ENCODE measurements at places on chromosomes 2 and 18.
A peak's percentile ranks its signal among the peaks of the same experiment; 100 is the strongest.

- DNase-seq: no peak
Measured at GRCh38 chr18:25189391-25190185, 162.4 kb downstream of the ZNF521 start.

- no peak for DNase-seq
Measured at GRCh38 chr2:173059971-173060461, 15.6 kb upstream of the MAP3K20 start.

DNA sequence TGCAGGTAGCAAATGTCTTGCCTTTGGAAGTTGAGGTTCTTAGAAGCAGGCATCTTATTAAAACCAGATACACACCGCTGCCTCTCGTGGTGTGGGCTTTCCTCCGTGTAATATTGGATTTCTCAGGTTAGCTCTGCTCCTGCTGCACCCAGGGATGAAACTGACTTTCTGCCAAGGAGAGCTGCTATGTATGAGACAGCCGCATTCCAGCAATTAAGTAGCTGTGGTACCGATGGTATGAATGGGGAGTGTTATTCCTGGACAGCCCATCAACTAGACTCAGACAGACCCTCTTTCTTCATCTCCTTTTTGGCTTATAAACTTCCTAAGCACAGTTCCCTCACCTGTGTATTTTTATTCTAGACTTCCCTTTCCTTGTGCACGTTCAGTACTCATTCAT is 6.8 kb upstream of the EHD3 start:
- DNase-seq: no peak

GRCh38 chr2:206983161-206983859 is 44.0 kb downstream of the CPO start:
- DNase-seq: no peak

DNA sequence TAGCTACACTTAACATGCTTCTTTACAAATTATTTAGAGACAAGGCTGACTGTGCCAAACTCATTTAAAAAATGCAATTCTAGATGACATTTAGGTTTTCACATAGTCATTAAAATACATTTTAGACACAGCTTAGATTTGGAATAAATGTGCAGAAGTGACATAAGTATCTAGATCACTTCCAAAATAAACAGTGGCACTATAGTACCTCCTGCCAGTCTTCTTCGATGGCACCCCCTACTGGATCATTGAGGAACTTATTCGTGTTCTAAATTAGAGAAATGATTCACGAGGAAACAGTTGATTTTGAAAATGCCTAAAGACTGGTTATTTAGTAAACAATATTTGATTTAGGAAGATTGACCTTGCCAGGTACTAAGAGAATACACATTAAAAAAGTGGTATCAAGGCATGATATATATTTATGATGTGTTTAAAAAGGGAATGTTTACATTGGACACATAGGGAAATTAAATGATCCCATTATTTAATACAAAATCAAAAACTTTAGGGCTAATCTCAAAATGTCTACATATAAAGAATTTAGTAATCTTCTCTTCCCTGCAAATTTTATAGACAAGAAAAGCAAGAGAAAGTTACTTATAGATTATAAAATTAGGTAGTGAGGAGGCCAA is 323.9 kb downstream of the XIRP2 start:
- peak; percentile 54 for DNase-seq

GRCh38 chr2:211159972-211160371 is 603.6 kb downstream of the CPS1 start:
- no peak for DNase-seq

GRCh38 chr2:35790292-35790691 is 565.3 kb upstream of the CRIM1 start:
- DNase-seq: no peak

DNA sequence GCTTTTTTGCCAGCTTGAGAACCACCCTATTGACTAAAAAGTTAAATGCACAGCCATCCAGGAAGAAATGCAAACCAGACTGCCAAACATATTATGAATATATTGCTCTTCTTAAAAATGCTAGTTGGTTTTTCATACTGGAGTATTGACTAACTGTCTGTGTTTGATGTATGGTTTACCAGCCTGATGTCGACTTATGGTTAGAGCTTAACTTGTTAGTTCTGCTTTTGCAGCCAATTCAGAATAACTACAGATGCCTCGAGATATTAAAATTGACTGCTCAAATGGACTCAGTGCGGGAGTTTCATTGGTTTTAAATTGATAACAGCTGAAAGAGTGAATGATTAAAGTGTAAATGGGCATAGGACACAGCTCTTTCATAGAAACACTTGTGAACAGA is 369.8 kb downstream of the ARHGAP15 start:
- DNase-seq: no peak

DNA sequence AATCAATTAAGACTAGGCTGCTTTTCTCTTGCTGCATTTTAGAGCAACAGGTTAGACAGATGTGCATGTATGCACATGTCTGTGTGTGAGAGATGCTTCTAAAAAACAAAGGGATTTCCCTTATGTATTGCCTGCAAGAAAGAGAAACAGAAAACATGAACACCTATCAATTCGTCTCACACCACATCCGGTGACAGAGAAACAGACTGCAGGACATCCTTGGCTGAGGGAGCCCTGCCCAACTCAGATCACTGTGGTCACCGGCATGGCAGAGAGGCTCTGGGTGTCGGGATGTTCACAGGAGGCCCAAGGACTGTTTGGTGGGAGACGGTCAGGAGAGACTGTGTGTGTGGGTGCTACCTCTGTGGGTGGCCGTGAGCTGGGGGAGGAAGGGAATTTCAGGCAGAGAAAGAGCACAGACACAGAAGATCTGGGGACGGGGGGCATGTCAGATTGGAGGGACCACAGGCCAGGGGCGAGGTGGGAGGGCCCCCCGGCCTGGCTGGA is 24.9 kb downstream of the FHL2 start:
- no peak for DNase-seq

DNA sequence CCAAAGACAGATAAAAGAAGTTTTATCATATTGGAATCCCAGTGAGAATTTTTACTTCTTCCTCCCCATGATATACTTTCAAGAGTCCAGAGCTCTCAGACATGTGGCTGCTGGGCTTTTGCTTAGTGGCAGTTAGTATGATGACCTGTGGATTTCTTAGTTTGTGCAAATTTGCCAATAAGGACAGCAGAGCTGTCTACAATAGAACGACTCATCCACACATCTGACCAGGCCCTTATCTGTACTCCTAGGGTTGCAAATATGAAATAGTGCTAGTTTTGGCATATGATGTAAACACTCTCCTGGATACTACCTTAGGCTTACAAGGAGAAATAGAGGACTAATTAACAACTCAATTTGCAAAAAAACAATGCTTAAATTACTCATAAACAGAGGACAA is 758.4 kb upstream of the TMEFF2 start:
- DNase-seq: no peak

GRCh38 chr2:62467475-62468321 is 38.3 kb downstream of the TMEM17 start:
- DNase-seq: no peak

GRCh38 chr18:36667811-36668210 is 161.0 kb downstream of the TPGS2 start:
- no peak for DNase-seq

- peak; percentile 62 for DNase-seq
Measured at GRCh38 chr2:131673400-131674173, 145.9 kb downstream of the CCDC74A start.

- DNase-seq: no peak
Measured at GRCh38 chr2:237723023-237723422, 75.6 kb upstream of the RBM44 start.

DNA sequence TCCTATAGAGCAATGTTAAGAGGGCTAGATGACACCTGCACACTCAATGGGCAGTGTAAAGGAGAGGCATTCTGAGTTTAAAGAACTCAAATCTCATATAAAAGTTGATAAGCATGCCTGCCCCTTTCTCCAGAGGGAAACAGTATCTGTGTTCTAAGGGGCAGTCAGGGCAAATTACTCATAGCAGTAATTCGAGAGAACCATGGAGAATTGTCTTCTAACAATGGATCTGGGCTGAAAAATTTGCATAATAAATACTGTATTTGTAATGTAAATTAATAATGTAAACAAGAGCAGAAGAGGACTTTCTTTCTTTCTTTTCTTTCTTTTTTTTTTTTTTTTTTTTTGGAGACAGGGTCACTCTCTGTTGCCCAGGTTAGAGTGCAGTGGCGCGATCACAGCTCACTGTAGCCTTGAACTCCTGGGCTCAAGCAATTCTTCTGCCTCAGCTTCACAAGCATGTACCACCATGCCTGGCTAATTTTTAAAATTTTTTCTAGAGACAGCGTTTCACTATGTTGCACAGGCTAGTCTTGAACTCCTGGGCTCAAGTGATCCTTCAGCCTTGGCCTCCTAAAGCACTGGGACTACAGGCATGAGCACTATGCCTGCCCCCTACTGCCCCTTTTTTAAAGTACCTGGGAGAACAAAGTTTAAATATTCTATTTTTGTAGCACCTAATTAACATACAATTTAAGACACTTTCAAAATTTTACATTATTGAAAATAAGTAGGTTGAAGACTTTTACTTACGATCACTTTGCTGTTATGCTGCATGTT is 70.6 kb downstream of the OTX1 start:
- DNase-seq: no peak

DNA sequence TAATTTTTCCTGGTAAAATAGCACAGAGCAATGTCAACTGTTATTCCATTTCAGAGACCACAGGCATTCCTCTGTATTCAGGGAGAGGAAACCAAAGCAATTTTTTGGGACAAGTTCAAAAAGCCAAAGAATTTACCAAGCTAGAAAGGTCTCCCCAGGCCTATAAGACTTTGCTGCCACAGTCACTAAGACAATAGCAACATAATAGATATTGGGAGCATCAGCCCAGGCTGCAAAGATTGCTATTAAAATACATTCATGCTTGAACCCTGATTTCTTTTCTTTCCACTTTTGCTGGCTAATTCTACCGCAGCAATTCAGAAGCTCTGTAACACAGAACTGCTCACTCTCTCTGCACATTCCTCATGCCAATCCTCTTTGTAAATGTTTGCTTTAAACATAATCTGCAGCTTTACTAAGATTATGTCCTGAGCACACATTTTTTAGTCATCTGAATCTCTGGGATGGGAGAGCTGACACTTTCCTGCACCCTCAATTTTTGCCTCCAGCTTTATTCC is 76.3 kb downstream of the CLHC1 start:
- no peak for DNase-seq

- no peak for DNase-seq
Measured at GRCh38 chr2:240933048-240933965, 27.2 kb downstream of the CROCC2 start.

DNA sequence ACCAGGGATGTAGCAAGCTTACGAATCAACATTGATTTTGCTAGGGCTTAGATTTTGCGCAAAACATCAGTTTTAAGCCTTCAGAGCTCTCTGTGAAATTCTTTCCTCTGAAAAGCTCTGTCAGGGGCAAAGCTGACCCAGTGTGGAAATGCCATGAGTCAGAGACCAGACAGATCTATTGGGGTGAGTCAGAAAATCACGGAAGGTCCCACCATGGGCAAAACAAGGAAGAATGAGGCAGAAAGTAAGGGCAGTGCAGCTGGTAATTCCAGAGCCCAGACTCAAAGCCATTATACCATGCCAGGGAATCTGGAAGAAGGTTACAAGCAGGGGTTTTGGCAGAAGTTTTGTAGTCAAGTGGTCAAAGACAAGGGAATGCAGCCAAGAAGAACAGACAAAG is 256.6 kb upstream of the CTAGE1 start:
- DNase-seq: no peak

- no peak for DNase-seq
Measured at GRCh38 chr2:70808983-70809958, 11.1 kb downstream of the CLEC4F start.

GRCh38 chr2:96727431-96727830 is 12.4 kb downstream of the LMAN2L start:
- DNase-seq: no peak

DNA sequence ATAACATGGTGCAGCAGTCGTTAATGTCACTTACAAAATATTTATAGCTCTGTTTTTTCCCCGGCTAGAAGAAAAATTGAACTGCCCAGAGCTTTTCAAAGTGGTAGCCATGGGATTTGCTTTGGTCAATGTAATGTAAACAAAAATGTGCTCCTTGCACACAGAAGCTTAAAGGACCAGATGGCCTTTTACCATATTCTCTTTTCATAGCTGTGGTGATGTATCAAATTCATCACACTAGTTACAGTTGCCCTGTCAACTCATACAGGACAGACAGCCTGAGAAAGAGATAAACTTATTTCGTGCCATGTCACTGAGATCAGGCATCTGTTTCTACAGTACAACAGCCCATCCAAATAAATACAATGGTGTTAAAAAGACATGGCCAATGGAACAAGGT is 368.1 kb upstream of the CDH19 start:
- DNase-seq: peak; percentile 11

GRCh38 chr2:209663139-209663538 is 108.5 kb upstream of the UNC80 start:
- DNase-seq: peak; percentile 29

DNA sequence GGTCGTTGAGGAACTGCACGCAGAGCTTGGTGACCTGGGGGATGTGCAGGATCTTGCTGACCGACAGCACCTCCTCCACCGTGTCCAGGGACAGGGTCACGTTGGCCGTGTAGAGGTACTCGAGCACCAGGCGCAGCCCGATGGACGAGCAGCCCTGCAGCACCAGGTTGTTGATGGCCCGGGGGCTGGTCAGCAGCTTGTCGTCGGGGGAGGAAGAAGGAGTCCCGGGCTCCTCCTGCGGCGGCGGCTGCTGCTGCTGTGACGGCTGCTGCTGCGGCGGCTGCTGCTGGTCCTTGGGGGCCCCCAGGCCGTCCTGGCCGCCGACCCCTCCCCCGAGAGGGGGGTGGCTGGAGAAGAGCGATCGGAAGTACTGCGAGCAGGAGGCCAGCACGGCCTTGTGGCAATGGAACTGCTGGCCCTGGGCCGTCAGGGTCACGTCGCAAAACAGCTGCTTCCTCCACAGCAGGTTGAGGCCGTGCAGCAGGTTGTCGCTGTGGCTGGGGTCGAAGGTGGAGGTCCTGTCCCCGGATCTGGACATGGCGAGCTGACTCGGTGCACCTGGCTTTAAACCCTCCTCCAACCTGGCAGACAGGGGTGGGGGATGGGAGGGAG is 2.7 kb downstream of the KLHL14 start:
- no peak for DNase-seq

DNA sequence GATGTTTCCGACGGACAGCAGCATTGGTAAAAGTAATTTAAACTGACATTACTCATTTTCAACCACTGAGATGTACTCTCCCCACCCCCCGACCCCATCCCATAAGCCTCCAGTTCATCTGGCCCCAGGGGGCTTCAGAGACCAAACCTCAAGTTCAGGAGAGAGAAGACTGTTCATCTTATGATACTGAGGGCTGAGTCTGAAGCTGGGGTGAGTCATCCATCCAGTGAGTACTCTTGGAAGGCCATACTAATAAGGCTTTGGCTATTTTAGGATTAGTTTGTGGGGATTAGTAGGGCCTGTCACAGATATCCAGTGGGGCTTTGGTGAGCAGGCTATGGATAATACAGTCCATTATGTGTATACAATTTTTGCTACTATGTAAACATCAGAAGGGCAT is 125.3 kb upstream of the APCDD1 start:
- no peak for DNase-seq

DNA sequence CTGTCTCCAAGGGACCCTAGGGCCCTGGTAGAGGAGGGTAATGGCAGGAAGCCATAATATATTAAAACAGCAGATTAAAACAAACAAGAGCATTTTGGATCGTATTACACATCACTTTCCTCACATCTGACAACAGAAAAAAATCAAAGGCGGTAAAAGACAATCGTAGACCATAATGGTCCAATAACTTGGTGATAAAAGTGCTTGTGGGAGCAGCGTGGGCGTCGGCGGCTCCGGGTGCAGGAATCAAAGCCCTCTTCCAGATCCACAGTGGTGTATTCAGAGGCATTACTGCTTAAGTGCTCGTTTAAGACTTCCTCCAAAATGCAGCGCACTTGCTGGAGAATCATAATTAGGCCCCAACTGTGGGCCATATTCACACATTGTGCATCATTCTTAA is 68.0 kb downstream of the FECH start:
- peak; percentile 22 for DNase-seq

GRCh38 chr18:44096016-44096415 is 584.7 kb upstream of the SETBP1 start:
- no peak for DNase-seq

Measured in NCI-H1092 treated with DMSO at 0.1 percent for 48 hours (cell line).